Dermis microvascular lymphatic vessel endothelial cell (primary cell): ENCODE measurements at places on chromosomes 11 and 22. TPM values are rescaled to one million over a fixed set of nuclear protein-coding genes. Genes with fewer than 3 reads are reported as not detected.

GRCh38 chr11:9528136-9528501 is 45.4 kb upstream of the WEE1 start:
- no peak for DNase-seq

GRCh38 chr11:96228473-96228891 is 114.5 kb downstream of the MAML2 start:
- DNase-seq: peak; percentile 93

- DNase-seq: no peak
These were observed 1684.7 kb upstream of the RAG2 start for GRCh38 chr11:38282718-38283117.

DNA sequence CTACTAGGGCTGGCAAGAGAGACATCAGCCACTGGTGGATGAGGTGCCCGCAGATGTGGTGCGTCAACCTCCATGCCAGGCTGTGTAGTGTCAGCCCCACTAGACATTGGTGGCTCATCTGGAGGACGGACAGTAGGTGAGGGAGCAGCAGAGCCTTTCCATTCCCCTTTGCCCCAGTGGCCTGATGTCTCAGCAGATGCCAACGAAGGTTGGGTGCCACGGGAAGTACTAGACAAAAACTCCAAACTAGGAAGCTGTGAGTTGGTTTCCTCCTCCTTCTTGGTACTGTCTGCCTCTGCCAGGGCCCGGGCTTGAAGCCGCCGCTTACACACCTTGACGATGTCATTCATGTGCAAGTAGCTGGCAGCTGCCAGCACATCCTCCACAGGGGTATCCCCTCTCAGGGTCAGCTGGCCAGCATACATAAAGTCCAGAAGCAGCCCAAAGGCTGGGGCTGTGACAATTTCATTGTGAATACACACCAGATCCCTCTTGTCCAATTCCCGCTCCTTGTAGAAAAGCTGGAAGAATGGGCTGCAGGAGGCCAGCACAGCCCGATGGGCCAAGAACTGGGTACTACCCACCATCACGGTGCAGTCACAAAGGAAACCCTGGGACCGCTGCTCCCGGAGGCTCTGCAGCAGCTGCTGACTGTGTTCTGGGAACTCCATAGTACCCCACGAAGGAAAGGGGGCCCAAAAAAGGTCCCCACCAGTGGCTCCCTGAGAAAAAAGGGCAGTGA is 795 bp downstream of the ZBTB3 start:
- DNase-seq: no peak

Gene FERMT3
- total RNA-seq: 5.4 and 15.7 TPM in 2 replicates
